ENCODE measurements at places on chromosomes 11 and 22.

- peak; percentile 83 for DNase-seq
These were observed 30.6 kb downstream of the SDHAF2 start for GRCh38 chr11:61460474-61460881.

- DNase-seq = no peak
These were observed 62.9 kb downstream of the JAM3 start for GRCh38 chr11:134131628-134132244.

- peak; percentile 30 for DNase-seq
These were observed 645 bp downstream of the RTCB start for GRCh38 chr22:32411402-32411801.

GRCh38 chr11:61913699-61914395, 3.5 kb downstream of the RAB3IL1 start:
- DNase-seq = no peak

DNA sequence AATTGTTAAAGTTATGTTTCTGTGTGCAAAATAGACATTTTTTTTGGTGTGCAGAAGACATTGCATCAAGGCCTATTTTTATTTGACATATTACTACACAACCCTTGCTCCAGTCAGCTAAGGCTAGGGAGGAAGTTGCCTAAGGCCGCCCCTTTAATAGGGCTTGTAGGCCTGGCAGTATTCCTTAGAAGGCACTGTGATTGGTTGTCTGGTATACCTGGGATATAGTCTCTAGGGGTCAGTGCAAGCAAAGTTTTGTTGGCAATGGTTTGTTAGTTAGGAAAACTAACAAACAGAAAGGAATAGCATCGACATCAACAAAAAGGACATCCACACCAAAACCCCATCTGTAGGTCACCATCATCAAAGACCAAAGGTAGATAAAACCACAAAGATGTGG, 16.9 kb downstream of the CCDC15 start:
- DNase-seq = peak; percentile 34

DNA sequence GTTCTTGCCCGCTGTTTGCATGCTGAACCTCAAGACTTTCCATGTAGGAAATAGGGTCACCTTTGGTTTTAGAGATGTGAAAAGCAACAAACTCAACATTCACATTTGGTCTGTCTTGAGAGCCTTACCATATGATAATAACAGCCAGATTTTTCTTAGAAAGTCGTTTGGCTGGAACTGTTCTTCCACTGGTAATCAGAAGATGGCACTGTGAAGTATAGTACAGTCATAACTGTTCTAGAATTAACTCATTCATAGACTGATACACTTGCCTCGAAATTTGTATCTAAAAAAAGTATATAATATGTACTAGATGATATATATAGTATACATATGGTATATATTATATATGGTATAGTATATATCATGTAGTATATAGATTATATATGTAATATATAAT, 12.3 kb downstream of the LUZP2 start:
- DNase-seq = no peak

- DNase-seq = no peak
These were observed 146.8 kb downstream of the MAML2 start for GRCh38 chr11:96196181-96196662.

DNA sequence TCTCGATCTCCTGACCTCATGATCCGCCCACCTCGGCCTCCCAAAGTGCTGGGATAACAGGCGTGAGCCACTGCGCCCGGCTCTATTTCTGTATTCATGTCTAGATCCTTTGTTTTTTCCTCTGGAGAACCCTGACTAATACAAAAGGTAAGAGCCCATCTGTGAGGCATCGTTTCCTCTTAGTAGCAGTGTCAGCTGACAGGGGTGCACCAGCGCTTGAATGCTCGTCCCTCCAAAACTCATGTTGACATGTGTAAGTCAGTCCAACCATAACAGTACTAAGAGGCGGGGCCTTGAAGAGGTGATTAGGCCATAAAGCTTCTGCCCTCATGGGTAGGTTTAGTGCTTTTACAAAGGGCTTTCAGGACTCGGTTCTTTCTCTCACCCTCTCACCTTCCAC, 470.1 kb upstream of the B3GAT1 start:
- peak; percentile 55 for DNase-seq

- DNase-seq = no peak
These were observed 15.9 kb downstream of the PRSS23 start for GRCh38 chr11:86816251-86816726.

GRCh38 chr11:115257270-115257669, 246.9 kb downstream of the CADM1 start:
- DNase-seq = no peak

GRCh38 chr22:33867971-33868370, 52.3 kb downstream of the LARGE1 start:
- no peak for DNase-seq

GRCh38 chr11:131121426-131122333, 205.4 kb upstream of the SNX19 start:
- DNase-seq = no peak

DNA sequence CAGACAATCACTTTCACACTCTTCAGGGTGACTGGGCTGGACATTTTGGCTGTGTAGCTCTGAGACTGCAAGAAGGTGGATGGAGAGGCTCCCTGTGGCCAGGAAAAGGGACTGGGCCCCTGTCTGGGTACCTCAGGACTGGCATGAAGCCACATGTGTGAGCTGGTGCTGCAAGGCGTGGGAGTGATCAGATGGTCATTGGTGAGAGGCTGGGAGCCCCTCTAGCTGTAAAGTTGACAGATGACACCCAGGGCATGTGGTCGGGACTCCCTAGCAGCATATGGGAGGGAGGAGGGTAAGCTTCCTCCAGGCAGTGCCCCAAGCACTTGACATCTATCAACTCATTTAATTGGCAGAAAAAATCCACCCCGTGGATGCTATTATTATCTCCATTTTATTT, 18.9 kb upstream of the CABP2 start:
- peak; percentile 84 for DNase-seq

DNA sequence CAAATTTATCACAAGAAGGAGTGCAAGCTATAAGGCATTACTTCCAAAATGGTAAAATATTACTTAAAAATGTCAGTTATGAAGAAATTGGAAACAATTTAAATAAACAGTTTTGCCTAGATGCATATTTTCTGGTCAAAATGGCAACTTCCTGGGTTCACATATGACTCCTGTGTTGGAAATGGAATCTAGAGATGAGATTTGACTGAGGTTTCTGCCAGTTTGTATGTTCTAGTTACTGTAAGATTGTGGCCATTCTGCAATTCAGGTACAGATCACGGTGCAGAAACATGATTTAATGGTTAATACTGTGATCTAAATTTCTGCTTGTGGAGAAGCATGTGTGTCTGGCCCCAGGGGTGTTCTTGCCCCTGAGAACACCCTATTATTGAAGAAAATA, 3.4 kb upstream of the OR4C6 start:
- DNase-seq = no peak

GRCh38 chr22:39949964-39950737, 10.0 kb upstream of the TMA7B start:
- no peak for DNase-seq

DNA sequence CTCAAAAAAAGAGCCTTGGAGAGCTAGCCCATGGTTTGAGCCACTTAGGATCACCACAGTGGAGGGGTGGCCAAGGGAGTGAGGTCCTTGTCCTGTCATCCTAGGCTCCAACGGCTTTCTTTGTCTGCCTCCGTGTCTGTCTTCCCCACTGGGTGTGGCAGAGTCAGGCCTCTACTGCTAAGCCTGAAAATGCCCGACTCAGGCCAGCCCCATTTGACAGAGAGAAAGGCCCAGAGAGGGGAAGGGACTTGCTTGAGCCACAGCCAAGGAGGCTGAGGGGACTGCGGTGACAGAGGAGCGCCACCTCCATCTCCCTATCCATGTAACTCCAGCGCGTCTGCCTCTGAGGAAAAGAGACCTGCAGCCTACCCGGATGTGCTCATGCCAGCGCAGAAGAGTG, 27.8 kb upstream of the CD82 start:
- DNase-seq = no peak

DNA sequence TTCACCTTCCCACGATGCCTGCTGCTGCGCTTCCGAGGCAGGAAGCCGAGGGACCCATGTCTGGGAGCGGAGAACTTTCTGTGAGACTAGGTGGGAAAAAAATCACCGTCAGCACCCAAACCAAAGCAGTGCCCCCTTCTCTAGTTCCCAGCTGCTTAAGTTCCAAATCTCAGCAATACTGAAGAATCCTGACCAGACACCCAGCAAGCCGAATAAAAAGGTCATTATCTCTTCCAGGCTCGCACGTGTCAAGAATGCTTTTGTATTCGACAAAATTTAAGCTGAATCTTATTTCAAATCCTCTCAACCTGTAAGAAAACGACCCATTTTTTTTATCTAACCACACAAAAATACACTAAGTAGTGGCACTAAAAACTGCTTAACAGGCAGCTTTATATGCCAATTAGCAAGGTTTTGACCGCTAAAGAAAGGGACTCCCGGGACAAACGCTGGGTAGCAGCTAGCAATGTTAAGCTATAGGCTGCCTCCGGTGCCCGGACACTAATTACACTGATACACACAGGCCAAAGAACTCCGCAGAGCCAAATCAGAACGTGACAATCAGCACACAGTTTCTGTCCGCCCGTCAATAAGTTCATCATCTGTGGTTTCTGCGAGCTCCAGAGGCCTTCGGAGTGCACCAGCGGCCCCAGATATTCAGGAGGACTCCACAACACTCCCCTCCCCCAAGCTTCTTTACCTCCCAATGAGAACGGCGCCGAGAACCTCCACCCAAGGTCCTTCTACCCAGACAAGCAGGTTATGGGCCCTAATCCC, 728 bp downstream of the RPL3 start:
- peak; percentile 71 for DNase-seq

DNA sequence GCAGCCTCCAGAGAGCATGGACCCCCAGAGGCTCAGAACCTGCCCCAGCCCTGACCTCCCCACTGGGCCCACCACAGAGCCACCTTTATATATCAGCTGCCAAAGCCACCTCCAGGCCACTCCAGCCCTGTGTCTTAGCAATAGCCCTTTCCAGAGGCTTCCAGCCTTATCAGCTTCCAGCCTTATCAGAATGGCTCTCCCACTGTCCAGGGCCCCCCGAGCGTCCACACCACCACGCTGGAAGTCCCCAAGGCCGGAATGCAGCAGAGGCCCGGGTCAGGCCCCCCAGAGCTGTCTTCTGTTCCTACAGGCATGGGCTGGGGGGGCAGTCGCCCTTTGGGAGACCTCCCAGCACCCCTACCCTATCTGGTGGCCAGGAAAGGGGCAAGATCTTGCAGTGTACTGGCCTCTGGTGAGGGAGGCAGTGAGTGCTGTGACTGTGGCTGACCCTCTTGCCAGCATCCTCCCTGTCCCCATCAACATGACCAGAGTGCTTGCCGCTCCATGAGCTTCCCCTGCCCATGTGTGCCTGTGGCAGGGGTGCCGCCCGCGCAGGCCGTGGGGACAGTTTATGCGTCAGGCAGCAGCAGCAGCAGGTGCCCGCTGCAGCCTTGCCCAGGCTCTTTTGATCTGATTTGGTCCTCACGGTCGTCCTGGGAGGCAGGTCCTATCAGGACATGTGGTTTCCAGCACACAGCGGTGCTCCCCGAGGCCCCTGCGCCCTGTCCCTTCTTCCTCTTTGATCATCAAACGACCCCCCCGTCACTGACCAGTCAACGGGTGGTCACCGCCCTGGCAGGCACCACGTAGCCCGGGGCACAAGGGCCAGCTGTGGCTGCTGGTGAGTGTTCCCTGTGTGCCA, 15.9 kb downstream of the OSBPL5 start:
- DNase-seq = no peak

- DNase-seq = no peak
These were observed 70.4 kb downstream of the MYO7A start for GRCh38 chr11:77198440-77198849.

- DNase-seq = no peak
These were observed 47.8 kb downstream of the ALG9 start for GRCh38 chr11:111823629-111824028.

DNA sequence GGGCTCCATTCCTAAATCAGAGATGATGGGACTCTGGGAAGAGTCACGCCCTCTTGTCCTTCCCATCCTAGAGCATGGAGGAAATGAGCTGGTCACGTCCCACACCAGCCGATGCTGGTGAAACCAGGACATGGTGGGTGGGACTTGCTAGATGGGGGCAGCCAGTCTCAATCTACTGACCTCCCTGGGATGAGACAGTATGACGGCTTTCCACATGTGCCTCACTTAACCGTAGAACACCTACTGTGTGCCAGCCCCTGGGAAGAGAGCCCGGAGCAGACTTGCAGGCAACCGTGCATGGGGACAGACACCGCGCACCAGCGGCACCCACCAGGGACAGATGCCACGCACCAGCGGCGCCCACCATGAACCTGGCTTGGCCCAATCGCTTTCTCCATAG, 3.8 kb downstream of the OSBPL5 start:
- DNase-seq = no peak

GRCh38 chr11:61816736-61817455, at the start of gene FADS1:
TSS of gene FADS1 (minus strand) at chr11:61817003. CDS start at chr11:61816929, 74 bp downstream.
- peak; percentile 97 for DNase-seq

DNA sequence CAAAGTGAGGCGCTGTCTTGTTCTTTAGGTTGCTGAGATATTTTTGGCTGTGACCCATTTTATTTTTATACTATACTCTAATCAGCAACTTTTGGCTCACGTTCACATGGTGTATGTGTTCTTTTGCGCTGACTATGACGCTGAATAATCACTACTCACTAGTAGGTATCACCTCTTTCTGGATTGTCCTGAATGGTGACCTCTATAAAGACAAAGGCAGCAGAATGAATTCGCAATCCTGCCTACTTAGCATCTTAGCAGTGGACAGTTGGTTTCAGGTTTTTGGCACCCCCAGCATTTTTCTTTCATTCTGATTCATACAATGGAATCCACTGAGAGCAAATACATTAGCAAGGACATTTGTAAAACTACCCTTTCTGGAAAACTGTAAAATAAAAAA, 351.3 kb downstream of the JRKL start:
- DNase-seq = no peak

DNA sequence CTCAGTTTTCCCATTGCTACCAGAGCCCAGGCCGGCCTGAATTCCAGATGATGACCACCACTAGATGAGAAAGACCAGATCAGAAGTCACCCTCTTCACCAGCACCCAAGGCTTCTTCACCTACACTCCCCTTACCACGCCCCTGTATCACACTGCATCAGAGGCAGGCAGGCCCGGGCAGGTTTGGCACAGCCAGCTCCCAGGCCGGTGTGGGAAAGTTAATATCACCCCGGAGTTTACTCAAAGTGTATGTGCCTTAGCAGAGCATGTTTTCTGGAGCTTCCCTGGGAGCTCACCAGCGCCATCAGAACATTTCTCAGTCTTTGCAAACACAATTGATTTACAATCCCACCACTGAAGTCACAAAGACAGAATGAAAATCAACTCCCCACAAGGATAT, 47.5 kb upstream of the POU2AF1 start:
- no peak for DNase-seq

- no peak for DNase-seq
These were observed 66.6 kb upstream of the RRAS2 start for GRCh38 chr11:14425621-14426020.

Data from NCI-H524 (cell line).